ENCODE measurements at places on chromosomes 7 and 10.

- no peak for DNase-seq
Observed at GRCh38 chr7:44306606-44307005, 18.8 kb downstream of the CAMK2B start.

DNA sequence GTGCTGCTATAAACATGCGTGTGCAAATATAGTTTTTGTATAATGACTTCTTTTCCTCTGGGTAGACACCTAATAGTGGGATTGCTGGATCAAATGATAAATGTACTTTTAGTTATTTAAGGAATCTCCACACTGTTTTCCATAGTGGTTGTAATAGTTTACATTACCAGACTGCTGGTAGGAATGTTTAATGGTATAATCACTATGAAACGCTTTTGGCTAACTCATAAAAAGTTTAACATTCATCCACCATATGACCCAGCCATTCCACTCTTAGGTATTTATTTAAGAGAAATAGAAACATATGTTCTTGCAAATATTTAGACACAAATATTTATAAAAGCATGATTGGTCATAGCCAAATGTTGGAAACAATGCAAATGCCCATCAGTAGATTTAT is 32.1 kb upstream of the TFEC start:
- no peak for DNase-seq

GRCh38 chr10:11959966-11960365 is 82.6 kb downstream of the UPF2 start:
- no peak for DNase-seq

DNA sequence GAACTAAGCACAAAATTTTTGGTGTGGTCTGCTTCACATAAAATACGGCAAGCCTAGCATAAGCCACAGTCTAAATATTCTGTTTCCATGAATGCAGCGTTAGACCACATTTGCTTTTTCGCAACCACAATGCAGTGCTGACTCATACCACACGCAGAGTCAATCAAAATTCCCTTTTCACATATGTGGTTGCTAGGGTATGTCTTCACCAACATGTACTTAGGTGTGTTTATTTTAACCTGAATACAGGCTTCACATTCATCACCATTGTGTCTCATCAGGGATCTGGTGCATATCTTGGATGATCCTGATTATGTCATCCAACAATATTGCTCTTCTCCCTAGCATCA is 90.8 kb downstream of the CHN2 start:
- DNase-seq: no peak

DNA sequence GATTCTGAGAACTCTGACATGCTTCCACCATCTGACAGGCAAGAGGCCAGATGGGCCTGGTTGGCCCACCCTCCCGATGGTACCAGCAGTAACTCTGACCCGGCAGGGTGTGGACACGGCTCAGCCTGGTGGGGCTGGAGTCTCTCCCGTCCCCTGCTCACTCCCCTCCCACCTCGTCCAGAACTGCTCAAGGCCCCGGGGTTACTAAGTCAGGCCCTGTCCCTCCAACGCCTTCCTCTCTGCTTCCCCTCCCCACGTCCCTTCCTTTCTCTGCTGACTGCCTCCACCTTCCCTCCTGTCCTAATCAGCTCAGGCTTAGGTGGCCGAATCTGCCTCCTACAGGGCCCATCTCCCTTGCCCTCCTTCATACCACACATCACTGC is 12.5 kb downstream of the CALML5 start:
- DNase-seq: no peak
